ENCODE measurements at places on chromosomes 2 and 18.

DNA sequence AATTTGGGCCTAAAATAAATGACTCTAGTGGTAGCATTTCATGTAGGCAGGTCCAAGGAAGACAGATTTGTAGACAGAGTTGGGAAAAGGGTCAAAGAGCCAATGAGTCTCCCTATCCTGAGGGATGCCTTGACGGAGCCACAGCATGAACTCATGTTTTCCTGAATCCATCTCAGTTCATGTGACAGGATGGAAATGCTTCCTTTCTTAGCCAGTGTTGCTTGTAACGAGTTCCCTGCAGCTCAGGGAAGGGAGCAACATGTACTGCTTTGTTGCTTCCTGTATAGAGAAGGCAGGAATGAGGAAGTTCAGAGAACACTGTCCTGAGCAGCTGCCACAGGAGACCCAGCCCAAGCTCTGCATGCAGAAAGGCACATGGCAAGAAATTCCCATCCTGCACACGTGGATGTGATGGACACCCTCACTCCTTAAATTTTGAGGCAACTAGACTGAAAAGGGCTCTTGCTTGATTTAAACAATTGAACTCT is 27.9 kb downstream of the TMEM17 start:
- DNase-seq: no peak

DNA sequence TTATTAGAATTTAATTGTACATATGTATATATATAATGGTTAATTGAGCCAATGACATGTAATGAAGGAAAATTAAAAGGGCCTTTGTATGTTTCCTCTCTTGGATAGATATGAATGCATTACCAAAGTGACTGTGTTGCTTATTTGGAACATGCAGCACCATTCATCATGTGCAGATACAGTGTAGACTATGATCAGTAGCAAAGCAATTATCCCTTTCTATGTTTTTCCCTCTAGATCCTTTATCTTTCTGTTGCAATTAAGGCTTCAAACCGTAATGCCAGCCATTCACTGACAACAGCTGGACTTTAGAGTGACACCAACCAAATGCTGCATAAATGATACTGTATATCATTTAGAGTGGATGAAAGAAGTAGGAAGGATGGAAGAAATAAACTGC is 565.2 kb downstream of the NRXN1 start:
- no peak for DNase-seq

DNA sequence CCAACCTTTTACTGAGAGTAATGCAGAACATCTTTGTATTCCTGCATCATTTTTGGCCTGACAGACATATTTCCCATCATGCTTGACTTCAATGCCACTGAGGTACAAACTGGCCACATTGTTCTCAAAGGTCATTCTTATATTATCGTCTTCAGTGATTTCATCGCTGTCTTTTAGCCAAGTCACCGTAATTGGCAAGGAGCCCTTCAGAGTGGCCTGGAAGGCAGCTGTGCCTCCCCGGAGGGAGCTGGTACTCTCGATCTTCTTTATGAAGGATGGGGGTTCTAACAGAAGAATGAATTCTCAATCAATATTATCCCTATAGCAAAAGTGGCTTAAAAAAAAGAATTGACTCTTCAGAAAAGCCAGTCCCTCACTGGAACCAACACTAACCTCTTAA is 75.9 kb downstream of the TTN start:
- no peak for DNase-seq

GRCh38 chr18:42969366-42969765 is 146.1 kb downstream of the RIT2 start:
- no peak for DNase-seq
